ENCODE measurements at places on chromosomes 6 and 20. TPM values are rescaled to one million over a fixed set of nuclear protein-coding genes. Genes with fewer than 3 reads are reported as not detected.

The RAB44 gene
- total RNA-seq = 0.13 TPM

The OTOR gene
- not detected for total RNA-seq

The TJAP1 gene
- 12.4 TPM for total RNA-seq

The MICB gene
- 6.5 TPM for total RNA-seq

The BHLHE23 gene
- not detected for total RNA-seq

The FOXO3 gene
- 68.5 TPM for total RNA-seq

The PHACTR3 gene
- total RNA-seq = not detected

The NCR2 gene
- not detected for total RNA-seq

The CYP39A1 gene
- 8.4 TPM for total RNA-seq

The COL19A1 gene
- not detected for total RNA-seq

The ALDH8A1 gene
- 0.43 TPM for total RNA-seq

The CLDN20 gene
- not detected for total RNA-seq

The OPN5 gene
- total RNA-seq = not detected

The HUS1B gene
- 1.0 TPM for total RNA-seq

The PSMG4 gene
- 9.6 TPM for total RNA-seq

The CASS4 gene
- total RNA-seq = 0.11 TPM

The PGBD1 gene
- 6.4 TPM for total RNA-seq

Data from articular chondrocyte of knee joint (primary cell).